ENCODE measurements at places on chromosomes 2 and 18.

DNA sequence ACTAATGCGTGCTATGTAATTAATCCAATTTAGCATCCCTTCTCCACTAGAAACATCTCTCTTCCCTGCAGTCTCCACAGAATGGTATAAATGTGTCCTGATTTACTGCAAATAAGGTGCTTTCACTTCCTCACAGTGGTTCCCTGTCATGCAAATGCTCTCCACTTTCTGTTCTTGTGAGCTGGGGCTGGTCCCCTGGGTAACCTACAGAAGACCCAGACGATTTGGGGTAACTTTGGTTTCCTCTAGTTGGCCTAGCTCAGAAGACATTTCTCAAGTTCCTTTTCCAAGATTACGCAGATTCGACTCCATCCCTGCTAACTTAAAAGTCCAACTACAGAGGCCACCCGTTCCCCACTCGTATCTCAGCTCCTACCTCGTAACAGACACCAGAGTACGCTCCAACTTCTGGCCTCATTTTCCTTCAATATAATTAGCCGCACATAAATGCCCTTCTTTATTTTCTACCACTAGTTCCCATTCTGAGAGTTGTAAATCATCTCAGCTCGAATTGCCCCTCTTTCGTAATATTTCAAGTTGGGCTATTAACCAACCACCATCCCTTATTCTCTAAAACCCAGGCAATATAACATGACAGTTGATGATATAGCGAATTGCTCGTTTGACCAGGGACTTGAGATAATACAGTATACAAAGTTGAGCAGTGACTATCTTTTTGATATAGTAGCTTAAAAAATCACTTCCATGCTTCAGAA lies 28.8 kb upstream of the NEDD4L start:
- no peak for DNase-seq

DNA sequence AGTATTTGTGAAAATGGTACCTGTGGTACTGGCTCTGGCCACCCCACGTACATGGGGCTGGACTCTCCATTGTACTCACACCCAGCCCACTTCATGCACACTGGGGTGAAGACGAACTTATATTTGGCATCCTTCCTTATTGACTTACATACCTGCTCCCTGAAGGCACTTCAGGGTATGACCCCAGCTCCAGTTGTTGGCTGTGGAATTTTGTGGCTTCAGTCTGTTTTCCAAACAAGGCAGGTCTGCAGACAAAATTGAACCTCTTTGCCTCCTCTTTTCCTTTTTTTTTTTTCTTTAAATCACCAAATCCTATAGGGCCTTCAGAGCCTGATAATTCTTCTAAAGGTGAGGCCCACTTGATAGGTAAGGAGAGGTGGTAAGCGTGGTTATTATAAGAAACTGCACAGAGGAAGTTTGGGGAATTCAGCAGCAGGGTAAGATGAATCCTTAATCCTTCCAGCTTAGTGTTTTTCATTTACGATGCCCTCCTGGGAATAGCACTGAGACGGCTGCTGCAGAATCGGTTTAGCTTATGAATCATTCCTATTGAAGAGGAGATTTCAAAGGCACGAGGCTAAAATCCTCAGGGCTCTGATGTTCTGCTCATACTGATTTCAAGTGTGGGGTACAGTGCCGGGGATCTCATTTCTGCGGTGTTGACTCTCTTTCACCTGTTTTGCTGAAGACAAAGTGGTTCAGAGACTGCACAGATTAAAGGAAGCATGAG lies 55.2 kb downstream of the KIF5C start:
- no peak for DNase-seq

GRCh38 chr2:10935953-10936942 lies 24.5 kb downstream of the KCNF1 start:
- no peak for DNase-seq

DNA sequence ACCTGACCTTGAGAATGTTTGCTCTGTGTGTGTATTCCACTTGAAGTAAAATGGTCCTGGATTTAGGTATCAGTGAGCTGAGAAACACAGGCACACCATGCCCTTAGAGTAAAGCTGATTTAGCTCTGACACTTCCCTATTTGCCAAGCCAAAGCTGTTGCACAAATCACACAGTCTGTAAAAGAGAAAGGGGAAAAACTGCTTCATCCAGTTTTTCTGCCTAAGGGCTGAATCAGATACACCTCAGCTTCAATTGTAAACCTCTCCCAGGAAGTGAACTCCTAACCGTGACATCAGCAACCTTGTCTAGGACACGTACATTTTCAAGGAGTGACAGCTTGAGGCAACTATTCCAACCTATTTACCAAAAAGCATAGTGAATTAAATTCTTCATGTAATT lies 150.4 kb downstream of the NR4A2 start:
- DNase-seq: no peak

- no peak for DNase-seq
Observed at GRCh38 chr18:52070291-52070756, 269.7 kb upstream of the DCC start.

All from activated T-helper 2 cell treated with anti-CD3 and anti-CD28 coated beads, Interferon-gamma antibody, Interleukin-2, Interleukin-4, amounts not matched to agents 10 μg/mL and 5 μg/mL and 100 μg/mL, durations not matched to agents 14 hours and 24 hours and 36 hours (primary cell).